ENCODE measurements at places on chromosomes 3 and 15. TPM values are rescaled to one million over a fixed set of nuclear protein-coding genes. Genes with fewer than 3 reads are reported as not detected.

DNA sequence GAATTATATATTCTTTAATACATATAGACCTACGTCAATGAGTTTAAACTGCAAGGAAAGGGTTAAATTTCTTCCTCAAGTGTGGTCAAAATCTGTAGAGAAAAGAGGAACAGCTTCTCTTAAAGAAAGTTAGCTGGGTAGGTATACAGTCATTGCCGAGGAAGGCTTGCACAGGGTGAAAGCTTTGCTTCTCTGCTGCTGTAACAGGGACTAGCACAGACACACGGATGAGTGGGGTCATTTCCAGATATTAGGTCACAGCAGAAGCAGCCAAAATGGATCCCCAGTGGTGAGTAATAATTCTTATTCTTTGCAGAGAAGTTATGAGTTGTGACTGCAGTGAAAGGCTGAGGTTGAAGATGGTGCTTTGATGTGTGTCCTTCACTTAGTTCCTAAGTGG, at the start of gene CD86:
Gene CD86, plus strand, starts transcription at position 148 of the 400 bp plus-strand sequence. Its CDS starts 128 bp downstream, at position 276.
- no peak for DNase-seq

GRCh38 chr15:52423852-52424251, 104.8 kb downstream of the MYO5A start:
- DNase-seq, result no peak

DNA sequence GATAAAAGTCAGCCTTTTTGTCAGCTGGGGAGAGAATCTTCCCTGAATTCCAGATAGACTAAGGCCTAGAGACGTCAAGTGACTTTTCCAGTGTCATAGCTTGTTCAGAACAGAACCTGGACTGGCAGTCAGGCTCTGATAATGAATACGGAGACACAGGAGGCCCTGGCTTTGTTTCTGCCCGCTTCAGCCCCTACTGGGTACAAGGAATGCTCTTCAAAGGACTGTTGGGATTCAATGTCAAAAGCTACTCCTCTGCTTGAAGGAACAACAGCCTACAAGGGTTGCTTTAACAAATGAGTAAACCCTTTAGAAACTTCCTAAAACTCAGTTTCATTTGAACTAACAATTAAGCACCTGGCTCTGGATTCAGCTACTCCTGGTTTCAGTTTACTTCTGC, 412.3 kb downstream of the OXSM start:
- no peak for DNase-seq

- no peak for DNase-seq
These were observed 22.7 kb downstream of the ZNF860 start for GRCh38 chr3:32004113-32004765.

The ISL2 gene
- total RNA-seq, result 1.4 TPM

- DNase-seq, result no peak
These were observed 135.0 kb upstream of the DPH6 start for GRCh38 chr15:35680951-35681350.

Data from CD4-positive, CD25-positive, alpha-beta regulatory T cell (primary cell).